Liver (tissue), 10 donors: ENCODE measurements at places on chromosomes 1 and 21. TPM values are rescaled to one million over a fixed set of nuclear protein-coding genes. Genes with fewer than 3 reads are reported as not detected.

- no peak for DNase-seq
Measured at GRCh38 chr1:234199476-234200127, 173.7 kb upstream of the COA6 start.

GRCh38 chr1:1358433-1359271 lies at the start of gene MXRA8:
TSS of gene MXRA8 (minus strand) at chr1:1358555. CDS start at chr1:1358504, 51 bp downstream.
- no peak for DNase-seq

GRCh38 chr1:22808186-22808675 lies 97.6 kb downstream of the EPHB2 start:
- DNase-seq = no peak

DNA sequence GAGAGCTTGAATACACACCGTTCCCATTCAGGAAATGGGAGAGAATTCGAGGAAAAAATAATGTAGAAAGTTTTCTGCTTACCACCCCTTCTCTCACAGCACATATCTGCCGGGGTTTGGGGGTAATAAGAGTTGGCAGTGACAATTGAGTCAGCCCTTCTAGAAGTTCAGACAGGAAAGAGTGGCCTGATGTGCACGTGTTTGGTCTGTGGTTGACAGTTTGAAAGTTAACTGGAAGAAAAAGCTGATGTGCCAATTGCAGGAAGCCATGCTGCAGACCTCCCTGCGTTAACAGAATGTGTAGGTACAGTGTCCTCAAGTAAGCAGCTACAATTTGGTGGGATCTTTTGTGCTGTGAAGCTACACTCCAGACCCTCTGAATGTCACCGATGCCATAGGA lies 50.9 kb downstream of the DHX9 start:
- no peak for DNase-seq

- DNase-seq = peak; percentile 84
Measured at GRCh38 chr1:28091043-28091781, 2.8 kb upstream of the EYA3 start.

DNA sequence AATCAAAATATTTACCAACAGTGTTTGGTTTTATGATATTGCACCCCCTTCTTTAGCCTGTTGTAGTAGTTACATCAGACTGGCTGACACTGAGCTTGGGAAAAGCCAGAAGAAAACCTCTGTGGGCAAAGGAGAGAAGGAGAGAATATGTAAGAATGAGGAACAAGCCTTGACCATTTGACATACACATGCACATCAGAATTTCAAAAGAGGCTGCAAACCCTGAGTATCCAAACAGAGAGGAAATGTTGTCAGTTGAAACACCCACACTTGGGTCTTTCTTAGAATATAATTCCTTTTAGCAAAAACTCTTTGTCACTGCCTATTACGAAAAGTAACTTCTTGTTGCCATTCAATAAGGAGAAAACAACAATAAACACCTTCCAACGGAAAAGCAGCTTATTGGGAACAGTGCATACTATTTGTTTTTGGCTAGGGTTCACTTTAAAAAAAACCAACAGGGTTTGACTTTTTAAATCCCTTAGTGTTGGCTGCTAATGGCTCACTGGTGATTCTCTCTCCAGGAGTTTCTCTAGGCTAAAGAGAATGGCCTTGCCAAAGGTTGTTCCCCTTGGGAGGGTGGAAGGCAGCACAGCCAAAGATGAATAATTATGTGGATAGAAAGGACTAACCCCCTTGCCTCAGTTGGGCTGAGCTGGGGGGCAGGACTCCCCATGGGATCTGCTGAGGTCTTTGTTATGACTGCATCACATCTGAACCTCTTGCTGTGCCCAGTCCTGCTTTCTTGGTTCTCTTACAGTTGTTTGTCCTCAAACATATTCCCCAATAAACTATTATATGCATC lies 48.9 kb downstream of the GORAB start:
- no peak for DNase-seq

- DNase-seq = no peak
Measured at GRCh38 chr1:15245593-15246360, 1.2 kb upstream of the FHAD1 start.

DNA sequence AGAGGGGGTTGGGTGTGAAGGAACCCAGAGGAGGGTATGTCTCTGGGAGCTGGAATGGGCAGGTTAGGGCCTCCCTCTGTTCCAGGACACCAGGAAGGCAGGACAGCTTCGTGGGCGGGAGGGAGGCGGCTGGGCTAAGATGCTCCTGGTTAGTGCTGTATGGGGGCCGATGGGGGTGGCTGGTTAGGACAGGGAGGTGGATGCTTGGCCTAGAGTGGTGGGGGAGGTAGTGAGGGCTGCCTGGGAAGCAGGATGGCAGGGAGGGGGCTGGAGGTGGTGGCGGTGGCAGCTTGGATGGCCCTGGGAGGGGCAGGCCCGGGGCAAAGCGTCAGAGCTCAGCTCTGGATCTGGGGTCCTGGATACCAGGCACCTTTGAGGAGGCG lies 6.2 kb upstream of the MMP23B start:
- no peak for DNase-seq

GRCh38 chr21:39638281-39638680 lies 25.5 kb downstream of the B3GALT5 start:
- DNase-seq = no peak

Gene CEPT1
- 18.5 TPM for polyA plus RNA-seq

DNA sequence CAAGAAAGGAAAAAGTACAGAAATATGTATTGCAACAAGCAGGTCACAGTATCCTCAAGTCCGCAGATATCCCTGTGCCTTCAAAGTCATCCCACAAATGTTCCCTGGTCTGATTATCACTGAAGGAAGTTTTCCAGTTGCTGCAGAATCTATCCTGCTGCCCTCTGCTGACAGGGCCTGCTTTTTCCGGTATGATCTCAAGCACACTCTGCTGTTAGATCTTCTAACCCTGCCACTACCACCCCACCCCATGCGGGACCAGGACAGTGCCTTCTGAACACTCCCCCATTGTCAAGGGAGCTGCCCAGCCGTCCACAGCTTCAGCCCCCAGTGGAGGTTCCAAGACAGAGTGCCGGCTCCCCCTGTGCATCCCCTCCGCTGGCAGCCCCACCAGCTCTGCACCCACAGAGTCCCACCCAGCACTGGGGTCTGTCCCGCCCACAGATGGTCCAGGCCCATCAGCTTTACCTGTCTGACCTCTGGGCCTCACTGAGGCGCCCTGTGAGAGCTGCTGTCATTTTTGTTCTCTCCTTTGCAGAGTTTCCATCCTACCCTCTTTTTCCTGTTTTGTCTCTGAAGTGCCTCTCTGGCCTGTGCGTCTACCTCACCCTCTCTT lies 27.9 kb downstream of the FAM163A start:
- no peak for DNase-seq
